A549 treated with Hydrocortisone at 1 μM for 4 hours (cell line): ENCODE measurements at places on chromosomes 1 and 21. TPM values are rescaled to one million over a fixed set of nuclear protein-coding genes. Genes with fewer than 3 reads are reported as not detected.

Gene DCAF8
- 44.4 to 51.6 TPM (median 47.5 TPM) in 5 replicates for total RNA-seq

Gene SPATA1
- 0.63 to 1.6 TPM (median 1.5 TPM) in 5 replicates for total RNA-seq

Gene OR6K3
- not detected in 5 replicates for total RNA-seq

Gene S100A7A
- not detected in 5 replicates for total RNA-seq

Gene GRHL3
- total RNA-seq = 0.79 to 1.0 TPM (median 0.84 TPM) in 5 replicates

Gene UQCRHL
- 5.9 to 8.7 TPM (median 6.2 TPM) in 5 replicates for total RNA-seq

Gene UBE2G2
- total RNA-seq = 29.1 to 37.8 TPM (median 33.0 TPM) in 5 replicates

Gene PROX1
- total RNA-seq = 0.02 to 0.07 TPM (median 0.03 TPM) in 5 replicates

Gene LDLRAD1
- total RNA-seq = not detected in 5 replicates

Gene SRRM1
- 35.2 to 63.0 TPM (median 42.4 TPM) in 5 replicates for total RNA-seq

Gene SPRR2D
- total RNA-seq = 0.18 TPM in 1 of 5 replicates, not detected in the others

Gene MYOM3
- total RNA-seq = 6.3 to 8.4 TPM (median 6.7 TPM) in 5 replicates

Gene DISC1
- total RNA-seq = 0.11 to 0.28 TPM (median 0.23 TPM) in 5 replicates

Gene CD1D
- total RNA-seq = 0.05 to 0.08 TPM (median 0.07 TPM) in 4 of 5 replicates, not detected in the other

Gene MSH4
- total RNA-seq = 0.03 to 0.05 TPM in 2 of 5 replicates, not detected in the others

Gene GUCA2B
- total RNA-seq = 0.20 to 0.32 TPM (median 0.23 TPM) in 3 of 5 replicates, not detected in the others

Gene SPRR3
- not detected in 5 replicates for total RNA-seq

Gene TIE1
- total RNA-seq = 0.02 to 0.15 TPM in 2 of 5 replicates, not detected in the others

Gene LCE1A
- not detected in 5 replicates for total RNA-seq

Gene LYPD8
- total RNA-seq = 0.10 to 0.20 TPM (median 0.16 TPM) in 4 of 5 replicates, not detected in the other

Gene PRXL2B
- total RNA-seq = 19.7 to 25.6 TPM (median 21.2 TPM) in 5 replicates

Gene NBPF20
- total RNA-seq = 2.8 to 4.3 TPM (median 2.9 TPM) in 5 replicates

Gene SIK1
- 9.1 to 29.1 TPM (median 19.5 TPM) in 5 replicates for total RNA-seq

Gene OR2L13
- total RNA-seq = not detected in 5 replicates

Gene KRTAP12-2
- not detected in 5 replicates for total RNA-seq

Gene RAB25
- total RNA-seq = 0.17 to 0.28 TPM in 2 of 5 replicates, not detected in the others

Gene TSSK3
- 0.10 to 0.17 TPM (median 0.15 TPM) in 3 of 5 replicates, not detected in the others for total RNA-seq

Gene PLCH2
- 0.24 to 0.43 TPM (median 0.33 TPM) in 5 replicates for total RNA-seq

Gene PLPPR4
- 0.02 TPM in 1 of 5 replicates, not detected in the others for total RNA-seq

Gene OPTC
- not detected in 5 replicates for total RNA-seq

Gene RGS13
- total RNA-seq = not detected in 5 replicates

Gene RNF186
- not detected in 5 replicates for total RNA-seq

Gene TP73
- total RNA-seq = 0.61 to 0.81 TPM (median 0.64 TPM) in 5 replicates

Gene DMRTA2
- 0.09 to 0.21 TPM (median 0.17 TPM) in 4 of 5 replicates, not detected in the other for total RNA-seq

Gene NTPCR
- total RNA-seq = 80.6 to 92.6 TPM (median 82.9 TPM) in 5 replicates

Gene EVA1C
- 45.0 to 61.1 TPM (median 53.3 TPM) in 5 replicates for total RNA-seq

Gene C1orf185
- not detected in 5 replicates for total RNA-seq

Gene ADAM30
- not detected in 5 replicates for total RNA-seq

Gene L1TD1
- not detected in 5 replicates for total RNA-seq

Gene S100A3
- 107 to 126 TPM (median 115 TPM) in 5 replicates for total RNA-seq

Gene FCGR3B
- not detected in 5 replicates for total RNA-seq

Gene CYYR1
- total RNA-seq = not detected in 5 replicates

Gene APCS
- total RNA-seq = not detected in 5 replicates

Gene CYP4A22
- total RNA-seq = not detected in 5 replicates

Gene FGR
- 0.06 to 0.09 TPM (median 0.07 TPM) in 3 of 5 replicates, not detected in the others for total RNA-seq

Gene EFNA1
- total RNA-seq = 21.4 to 32.6 TPM (median 26.0 TPM) in 5 replicates

Gene PCP4L1
- total RNA-seq = 0.09 to 0.17 TPM (median 0.12 TPM) in 4 of 5 replicates, not detected in the other

Gene PIK3R3
- 1.3 to 1.9 TPM (median 1.4 TPM) in 5 replicates for total RNA-seq

Gene PTPRC
- not detected in 5 replicates for total RNA-seq

Gene MARK1
- total RNA-seq = 0.06 to 0.32 TPM (median 0.10 TPM) in 5 replicates

Gene TNFRSF14
- total RNA-seq = 0.14 to 0.55 TPM (median 0.28 TPM) in 5 replicates

Gene ERMAP
- total RNA-seq = 3.2 to 5.1 TPM (median 3.6 TPM) in 5 replicates
